Activated T-cell treated with anti-CD3 and anti-CD28 coated beads, Interleukin-2, amount 50 U/mL, for 4 hours (primary cell): ENCODE measurements at places on chromosomes 7 and 10. TPM values are rescaled to one million over a fixed set of nuclear protein-coding genes. Genes with fewer than 3 reads are reported as not detected.

Gene ADRB1
- total RNA-seq, result not detected

Gene RBP4
- total RNA-seq, result 0.98 TPM

Gene EBLN1
- total RNA-seq, result not detected

Gene CAV2
- total RNA-seq, result 0.24 TPM

Gene NFE2L3
- 34.1 TPM for total RNA-seq

Gene ADAM12
- total RNA-seq, result 0.34 TPM

Gene IFIT1B
- not detected for total RNA-seq

Gene CPVL
- total RNA-seq, result 0.45 TPM

Gene LRGUK
- total RNA-seq, result 0.05 TPM

Gene TIMM23
- 129 TPM for total RNA-seq

Gene PKD2L1
- total RNA-seq, result not detected

Gene HSPB1
- 50.3 TPM for total RNA-seq

Gene NAPEPLD
- total RNA-seq, result 4.7 TPM

Gene GARIN1A
- 0.10 TPM for total RNA-seq

Gene C10orf67
- total RNA-seq, result 1.1 TPM

Gene AGAP3
- total RNA-seq, result 35.1 TPM

Gene VIPR2
- 0.30 TPM for total RNA-seq

Gene OPALIN
- not detected for total RNA-seq

Gene RELN
- 0.22 TPM for total RNA-seq

Gene ASAH2
- total RNA-seq, result 5.6 TPM

Gene OR2F2
- total RNA-seq, result not detected

Gene SKIDA1
- not detected for total RNA-seq

Gene STEAP1
- total RNA-seq, result not detected

Gene PTPRZ1
- not detected for total RNA-seq

Gene FAM25A
- not detected for total RNA-seq

Gene IGFBP1
- 0.11 TPM for total RNA-seq

Gene CALML5
- not detected for total RNA-seq

Gene BRI3
- 58.1 TPM for total RNA-seq

Gene ANKRD30A
- total RNA-seq, result not detected
